ENCODE measurements at places on chromosomes 7 and 10.

- DNase-seq, result no peak
These were observed 107.7 kb downstream of the CACNA2D1 start for GRCh38 chr7:82335927-82336326.

- DNase-seq, result no peak
These were observed 65.3 kb downstream of the TFEC start for GRCh38 chr7:115965236-115965635.

DNA sequence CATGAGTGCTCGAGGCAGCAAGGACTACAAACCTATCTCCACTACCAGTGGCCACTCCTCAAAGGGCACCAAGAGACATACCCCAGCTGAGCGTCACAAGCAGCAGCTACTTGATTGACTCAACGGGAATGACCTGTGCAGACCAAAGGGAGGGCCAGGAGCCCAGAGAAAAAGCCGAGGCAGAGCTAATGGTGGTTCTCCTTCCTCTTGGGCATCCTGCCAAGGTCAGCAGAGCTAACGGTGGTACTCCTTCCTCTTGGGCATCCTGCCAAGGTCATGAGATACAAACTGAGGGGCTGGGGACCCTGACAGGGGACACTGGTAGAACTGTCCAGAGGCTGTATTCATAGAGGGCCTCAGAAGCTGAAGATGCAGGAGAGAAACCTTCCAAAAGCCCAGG, 60.4 kb downstream of the FAM53B start:
- DNase-seq, result no peak

GRCh38 chr10:23157239-23157681, 34.9 kb upstream of the PTF1A start:
- DNase-seq, result no peak
